ENCODE measurements at places on chromosomes 13 and 19. TPM values are rescaled to one million over a fixed set of nuclear protein-coding genes. Genes with fewer than 3 reads are reported as not detected.

DNA sequence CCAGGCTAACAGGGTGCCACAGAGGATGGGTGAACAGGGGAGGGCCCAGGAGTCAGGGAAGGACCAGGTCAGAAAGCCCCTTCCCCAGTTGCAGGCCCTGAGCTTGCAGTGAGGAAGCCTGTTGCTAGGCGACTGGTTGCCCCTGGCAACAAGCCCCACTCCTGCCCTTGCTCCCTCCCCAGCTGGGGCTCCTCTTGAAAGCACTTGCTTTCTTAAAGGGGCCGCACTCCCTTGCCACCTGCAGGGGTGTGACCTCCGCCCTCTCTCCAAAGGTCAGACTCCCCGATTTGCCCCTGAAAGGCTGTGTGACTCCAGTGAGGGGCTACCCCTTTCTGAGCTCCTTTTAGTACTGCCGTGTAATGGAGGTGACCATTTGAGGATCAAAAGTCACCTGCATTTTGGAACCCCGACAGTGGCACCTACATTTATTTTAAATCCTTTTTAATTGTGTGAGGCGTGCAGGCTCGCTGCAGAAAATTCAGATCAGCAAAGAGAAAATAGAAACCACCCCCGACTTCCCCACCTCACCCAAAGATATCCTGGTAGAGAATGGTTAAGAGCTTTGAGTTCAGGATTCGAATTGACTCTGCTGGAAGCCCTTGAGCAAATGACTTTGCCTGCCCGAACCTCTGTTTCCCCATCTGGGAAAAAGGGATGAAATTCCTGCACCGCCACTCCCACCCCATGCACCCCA lies 4.8 kb downstream of the FCHO1 start:
- DNase-seq: peak; percentile 59

GRCh38 chr19:41886761-41887710 lies 4.1 kb downstream of the ARHGEF1 start:
- peak; percentile 84 for DNase-seq

DNA sequence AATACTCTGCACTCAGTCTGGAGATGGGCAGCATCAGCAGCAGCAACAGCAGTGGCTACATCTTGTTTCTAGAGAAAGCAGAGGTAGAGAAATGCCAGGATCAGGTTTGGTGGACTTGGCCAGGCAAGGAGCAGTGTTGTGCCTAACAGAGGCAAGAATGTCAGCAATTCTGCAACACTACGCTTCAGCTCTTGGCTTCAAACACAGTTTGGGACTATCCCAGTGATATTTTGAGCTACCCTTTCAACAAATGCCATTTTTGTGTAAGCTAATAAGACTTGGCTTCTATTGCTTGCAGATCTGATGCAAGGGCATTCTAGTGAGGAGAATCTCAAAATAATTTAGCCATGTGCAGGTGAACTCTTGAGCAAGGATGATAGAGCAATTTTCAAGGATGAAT lies 271.3 kb downstream of the PCDH20 start:
- DNase-seq: no peak

- no peak for DNase-seq
These were observed 179.2 kb downstream of the NHLRC3 start for GRCh38 chr13:39217471-39217870.

DNA sequence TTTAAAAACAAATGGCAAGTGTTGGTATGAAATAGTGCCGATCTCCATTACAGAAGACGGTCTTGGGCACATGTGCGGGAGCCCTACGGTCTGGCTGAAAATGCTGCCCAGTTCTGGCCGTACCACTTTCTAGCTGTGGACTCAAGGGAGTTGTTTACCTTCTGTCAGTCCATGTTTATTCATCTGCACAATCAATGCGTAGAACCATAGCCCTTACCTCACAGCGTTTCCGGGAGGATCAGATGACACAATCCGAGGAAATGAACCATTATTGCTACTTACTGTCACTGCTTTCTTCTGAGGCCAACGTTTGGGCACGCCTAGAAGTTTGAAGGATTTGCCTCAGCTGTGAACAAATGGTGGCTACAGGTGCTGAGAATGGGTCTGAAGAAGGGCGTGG lies 31.2 kb downstream of the GADD45B start:
- DNase-seq: peak; percentile 63

DNA sequence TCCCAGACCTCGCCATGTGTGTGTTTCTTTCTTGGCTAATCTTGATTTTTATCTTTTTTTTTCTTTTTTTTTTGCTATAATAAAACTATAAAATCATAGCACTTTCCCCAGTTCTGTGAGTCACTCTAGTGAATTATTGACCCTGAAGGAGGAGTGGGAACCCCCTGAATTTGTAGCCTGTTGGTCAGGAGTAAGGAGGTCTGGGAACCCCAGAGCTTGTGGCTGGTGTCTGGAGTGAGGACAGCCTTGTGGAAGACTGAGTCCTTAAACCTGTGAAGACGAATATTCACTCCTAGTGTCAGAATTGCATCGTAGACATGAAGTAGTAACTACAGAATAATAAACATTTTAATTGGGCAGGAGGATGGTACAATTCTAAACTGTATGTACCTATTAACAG lies 7.4 kb downstream of the EID2B start:
- no peak for DNase-seq

SMAD9 gene
- not detected for total RNA-seq

FGF21 gene
- total RNA-seq: not detected
